ENCODE measurements at places on chromosomes 4 and X.
A peak's percentile ranks its signal among the peaks of the same experiment; 100 is the strongest.

DNA sequence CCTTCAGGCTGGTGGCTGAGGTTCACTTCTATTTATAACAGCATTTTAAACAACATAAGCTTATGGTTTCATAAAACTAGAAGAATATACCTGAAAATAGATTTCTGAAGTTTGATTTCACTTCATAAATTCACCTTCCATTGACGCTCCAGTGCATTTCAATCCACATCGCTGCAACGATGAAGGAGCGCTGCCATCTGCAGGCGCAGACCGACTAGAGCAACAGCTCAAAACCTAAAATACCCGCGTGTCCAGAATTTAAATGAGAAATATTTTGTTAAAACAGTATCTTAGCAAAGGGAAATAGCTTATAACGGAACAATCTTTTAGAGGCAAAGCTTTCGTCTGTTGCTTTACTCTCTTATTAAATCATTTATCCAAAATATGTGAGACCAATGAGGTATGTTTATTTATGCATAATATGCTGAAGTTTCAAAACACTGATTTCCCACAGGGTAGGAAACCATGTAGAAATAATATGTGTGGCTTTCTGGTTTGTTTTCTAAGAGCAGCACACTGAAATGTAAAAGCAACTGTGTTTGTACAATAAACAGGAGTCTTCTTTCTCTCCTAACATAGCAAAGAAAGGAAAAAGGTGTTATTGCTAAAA, 816.4 kb upstream of the FRG1 start:
- peak; percentile 90 for DNase-seq

GRCh38 chr4:57205580-57205979, 95.4 kb upstream of the IGFBP7 start:
- DNase-seq: no peak

DNA sequence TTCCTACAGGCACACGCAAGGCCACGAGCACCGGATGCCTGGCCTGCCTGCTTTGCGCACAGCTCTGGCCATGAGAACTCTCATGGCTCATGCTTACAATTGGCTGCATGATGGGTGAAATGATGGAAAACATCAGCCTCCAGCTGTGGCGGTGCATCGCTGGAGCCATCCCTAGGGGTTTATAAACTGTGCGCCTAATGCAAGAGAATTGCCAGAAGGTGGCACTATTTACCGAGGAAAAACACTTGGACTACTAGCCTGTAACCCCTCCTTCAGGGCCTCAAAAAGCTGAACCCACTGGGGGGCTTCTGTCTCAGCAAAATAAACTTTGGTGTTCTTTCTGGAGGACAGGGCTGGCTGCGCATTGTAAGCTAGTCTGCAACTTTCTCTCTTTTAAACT, 51.9 kb downstream of the PHKA2 start:
- DNase-seq: peak; percentile 23

DNA sequence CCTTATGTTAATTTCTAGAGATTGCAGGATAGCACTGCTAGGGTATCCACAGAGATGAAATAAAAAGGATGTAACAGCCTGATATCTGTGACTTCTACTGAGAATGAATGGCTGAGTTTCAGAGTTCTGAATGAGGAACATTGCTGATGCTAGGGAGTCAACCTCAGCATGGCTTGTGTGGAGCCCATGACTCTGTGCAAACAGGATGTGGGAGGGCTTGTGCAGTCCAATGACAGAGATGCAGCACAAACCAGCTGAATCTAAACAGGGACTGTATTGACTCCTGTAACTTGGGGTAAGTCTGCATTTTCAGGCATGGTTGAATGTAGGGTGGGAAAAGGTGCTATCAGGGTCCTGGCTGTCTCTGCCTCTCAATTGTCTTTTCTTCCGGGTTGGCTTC, 5.3 kb upstream of the RASL11B start:
- no peak for DNase-seq

DNA sequence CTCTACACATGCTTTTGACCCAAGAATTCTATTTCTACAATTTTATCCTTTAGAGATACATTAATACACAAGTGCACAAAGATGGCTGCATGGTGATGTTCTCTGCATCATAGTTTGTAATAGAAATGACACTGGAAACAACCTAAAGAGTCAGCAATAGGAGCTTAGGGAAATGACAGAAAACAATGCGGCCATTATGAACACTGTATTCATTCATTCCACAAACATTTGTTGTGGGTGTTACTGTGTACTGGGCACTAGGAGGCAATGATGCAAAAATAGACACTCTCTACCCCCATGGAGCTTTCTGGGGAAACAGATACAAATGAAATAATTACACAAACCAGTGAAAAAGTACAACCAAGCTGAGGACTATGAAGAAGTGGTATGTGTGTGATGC, 32.0 kb downstream of the IDS start:
- DNase-seq: no peak

GRCh38 chrX:110938977-110939732, 143.5 kb upstream of the CHRDL1 start:
- no peak for DNase-seq

- DNase-seq: no peak
These were observed 40.6 kb upstream of the SORCS2 start for GRCh38 chr4:7151668-7152227.

GRCh38 chrX:71814123-71814912, 51.2 kb downstream of the CXorf49B start:
- DNase-seq: no peak

GRCh38 chr4:119297795-119298194, 24.1 kb downstream of the FABP2 start:
- no peak for DNase-seq

- peak; percentile 95 for DNase-seq
These were observed 10.1 kb upstream of the ADH1A start for GRCh38 chr4:99300934-99301333.

DNA sequence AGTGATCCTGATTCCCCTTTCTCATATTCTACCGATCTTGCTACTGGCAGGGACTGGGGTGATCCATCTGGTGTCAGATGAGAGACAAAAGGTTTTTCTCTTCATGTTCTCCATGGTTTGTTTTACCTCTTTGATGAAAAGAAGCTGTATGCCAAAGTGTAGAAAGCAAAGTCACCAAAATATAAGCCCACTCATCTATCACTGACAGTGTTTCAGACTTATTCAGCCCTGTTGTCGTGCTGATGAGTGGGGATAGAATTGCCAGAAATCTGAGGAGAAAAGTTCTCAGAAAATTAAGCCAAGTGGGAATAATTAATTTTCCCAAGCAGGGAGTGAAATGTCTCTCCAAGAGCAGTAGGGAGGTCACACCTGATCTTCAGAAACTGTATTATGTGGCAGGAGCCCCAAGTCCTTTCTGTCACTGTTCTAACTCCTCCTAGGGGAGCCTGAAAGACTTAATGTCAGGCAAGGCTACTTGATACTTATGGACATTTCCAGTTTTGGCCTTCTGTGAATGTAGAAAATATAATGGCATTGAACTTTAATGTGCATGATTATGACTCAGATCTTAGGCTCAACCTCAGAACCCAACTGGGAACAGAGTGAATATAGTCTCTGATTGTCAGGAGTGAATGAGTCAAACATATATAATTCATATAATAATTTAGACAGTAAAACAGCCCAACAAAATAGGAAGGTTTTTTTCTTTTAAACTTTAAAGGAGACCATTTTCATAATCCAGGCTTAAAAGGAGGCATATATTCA, 298.1 kb downstream of the ANKRD50 start:
- DNase-seq: no peak

DNA sequence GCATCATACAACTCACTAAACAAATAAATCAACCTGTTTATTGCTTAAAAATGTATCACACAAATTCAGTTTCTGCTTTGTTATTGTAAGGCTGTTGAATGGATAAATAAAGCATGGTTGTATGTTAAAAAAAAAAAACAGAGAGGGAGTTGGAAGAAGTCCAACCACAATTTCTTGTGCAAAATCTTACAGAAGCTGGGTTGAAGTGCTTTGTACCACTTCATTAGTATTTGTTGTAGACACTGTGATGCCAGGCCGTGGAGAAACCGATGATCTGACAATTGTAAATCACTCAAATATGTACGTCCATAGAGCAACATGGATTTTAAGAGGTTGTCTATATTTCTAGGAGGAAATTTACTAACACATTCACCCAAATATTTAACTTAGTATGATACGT, 132.6 kb upstream of the MXRA5 start:
- peak; percentile 5 for DNase-seq

GRCh38 chr4:112189754-112190153, 41.8 kb upstream of the AP1AR start:
- no peak for DNase-seq

DNA sequence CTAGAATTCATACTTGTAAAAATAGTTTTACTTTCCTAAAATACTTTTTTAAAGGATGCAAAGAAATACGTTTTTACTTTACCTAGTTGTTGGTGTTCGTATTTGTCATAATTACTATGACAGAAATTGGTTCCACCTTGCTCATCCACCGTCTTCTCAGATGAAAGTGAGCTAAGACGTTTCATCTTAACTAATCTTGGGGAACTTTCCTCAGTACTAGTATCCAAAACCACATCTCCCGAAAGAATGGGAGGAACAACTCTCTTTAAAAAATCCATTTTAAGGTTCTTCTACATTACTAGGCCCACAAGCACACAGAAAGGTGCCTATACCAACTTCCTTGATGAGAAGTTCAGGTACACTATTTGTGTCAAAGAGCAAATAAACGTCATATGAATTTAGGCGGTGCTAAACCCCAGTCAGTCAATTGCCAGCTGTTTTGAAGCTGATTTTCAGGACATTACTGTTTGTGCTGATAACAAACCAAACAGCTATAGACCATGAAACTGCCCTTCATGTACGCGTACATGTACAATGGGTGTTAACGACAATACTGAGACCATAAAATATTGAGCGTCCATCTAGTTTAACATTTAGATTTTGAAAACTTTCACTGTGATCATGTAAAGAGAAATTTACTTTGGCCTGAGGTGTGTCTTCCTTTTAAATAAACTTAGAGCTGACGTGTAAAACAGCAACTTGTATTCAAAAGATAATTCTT, 99.1 kb downstream of the FRYL start:
- no peak for DNase-seq

DNA sequence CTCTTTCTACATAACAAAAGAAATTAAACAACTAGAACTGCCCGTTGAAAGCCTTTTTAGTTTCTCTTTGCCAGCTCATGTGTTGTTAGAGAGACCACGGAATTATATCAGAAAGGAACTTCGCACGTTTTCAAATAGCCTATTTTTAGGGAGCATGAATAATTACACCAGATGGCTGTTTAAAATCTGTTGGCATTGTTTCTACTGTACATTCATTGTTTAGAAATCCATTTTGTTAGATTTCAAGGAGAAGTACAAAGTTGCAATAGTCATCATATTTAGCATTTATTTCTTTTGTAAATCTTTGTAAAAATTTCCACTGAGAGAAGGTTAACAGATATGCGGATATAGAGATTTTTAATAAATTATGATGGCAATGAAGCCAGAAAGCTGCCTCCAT, 403.0 kb upstream of the HS3ST1 start:
- DNase-seq: peak; percentile 9

DNA sequence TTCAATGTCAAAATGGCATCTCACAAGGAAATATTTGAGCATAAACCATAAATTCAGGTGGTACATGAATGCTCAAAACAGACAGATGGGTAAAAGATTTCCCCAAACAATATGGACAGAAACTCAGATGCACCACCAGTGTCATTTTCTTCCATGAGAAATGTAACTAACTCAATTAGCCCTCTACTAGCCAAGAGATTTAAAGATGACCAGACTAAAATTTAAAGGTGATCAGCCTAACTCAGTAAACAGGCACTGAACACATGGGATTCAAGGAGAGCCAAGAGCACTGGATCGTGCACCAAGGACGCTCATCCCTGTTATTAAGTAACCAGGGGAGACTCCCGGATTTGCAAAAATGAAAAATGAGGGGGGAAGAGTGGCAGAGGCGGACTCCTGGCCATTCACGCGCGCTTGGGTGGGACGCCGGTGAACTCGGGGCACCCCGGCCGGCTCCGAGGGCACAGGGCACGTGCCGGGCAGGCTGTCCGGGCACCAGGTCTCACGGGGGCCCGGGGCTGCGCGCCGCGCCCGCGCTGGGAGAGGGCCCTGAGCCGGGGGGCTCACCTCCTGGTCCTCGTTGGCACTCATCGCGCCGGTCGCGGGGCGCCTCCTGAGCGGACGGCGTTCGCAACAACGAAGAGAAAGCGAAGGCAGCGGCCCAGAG, 490 bp downstream of the RWDD4 start:
- peak; percentile 7 for DNase-seq

All from brain (organoid and tissue), 16 donors.